ENCODE measurements at places on chromosomes 3 and 15. TPM values are rescaled to one million over a fixed set of nuclear protein-coding genes. Genes with fewer than 3 reads are reported as not detected.

Gene NPAP1
- 2.0 TPM for total RNA-seq

Gene CTNNB1
- 454 TPM for total RNA-seq

Gene ASB14
- total RNA-seq, result not detected

Gene ZBTB11
- total RNA-seq, result 28.0 TPM

Gene CFAP20DC
- 0.54 TPM for total RNA-seq

Gene TNNC1
- 43.5 TPM for total RNA-seq

Gene GABRR3
- total RNA-seq, result under 0.01 TPM

Gene CASR
- total RNA-seq, result 1.2 TPM

Gene A4GNT
- not detected for total RNA-seq

Gene TM4SF4
- 3.4 TPM for total RNA-seq

Gene SSUH2
- 0.42 TPM for total RNA-seq

Gene CCDC9B
- 126 TPM for total RNA-seq

Gene CSPG5
- total RNA-seq, result 1.8 TPM

Gene EPB42
- not detected for total RNA-seq

Gene SLC24A5
- not detected for total RNA-seq

Gene FEZF2
- not detected for total RNA-seq

Gene BBX
- 73.0 TPM for total RNA-seq
